ENCODE measurements at places on chromosomes 1 and 21.

GRCh38 chr1:153032677-153033308 is 1.8 kb downstream of the SPRR1B start:
- DNase-seq: no peak

- no peak for DNase-seq
Observed at GRCh38 chr1:8407652-8408051, 89.7 kb downstream of the SLC45A1 start.

DNA sequence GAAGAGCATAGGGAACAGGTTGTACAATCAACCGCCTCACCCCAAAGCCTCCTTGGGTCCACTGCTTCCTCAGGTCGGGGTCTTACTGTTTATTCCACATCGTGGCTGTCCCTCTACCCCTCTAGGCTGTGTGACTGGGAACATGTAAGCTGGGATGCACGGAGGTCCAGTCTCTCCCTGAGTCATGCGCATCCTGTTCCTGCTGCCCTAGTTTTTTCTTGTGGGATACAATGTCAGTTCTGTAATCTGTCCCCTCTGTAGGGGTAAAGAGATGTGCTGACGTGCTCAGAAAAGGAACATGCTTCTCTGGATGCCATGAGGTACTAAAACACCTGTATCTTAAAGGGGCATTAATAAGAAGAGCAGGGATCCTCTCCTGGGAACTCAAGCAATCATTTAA is 66.2 kb downstream of the SLC45A1 start:
- DNase-seq: no peak

GRCh38 chr1:51675177-51675780 is 58.4 kb downstream of the OSBPL9 start:
- no peak for DNase-seq

DNA sequence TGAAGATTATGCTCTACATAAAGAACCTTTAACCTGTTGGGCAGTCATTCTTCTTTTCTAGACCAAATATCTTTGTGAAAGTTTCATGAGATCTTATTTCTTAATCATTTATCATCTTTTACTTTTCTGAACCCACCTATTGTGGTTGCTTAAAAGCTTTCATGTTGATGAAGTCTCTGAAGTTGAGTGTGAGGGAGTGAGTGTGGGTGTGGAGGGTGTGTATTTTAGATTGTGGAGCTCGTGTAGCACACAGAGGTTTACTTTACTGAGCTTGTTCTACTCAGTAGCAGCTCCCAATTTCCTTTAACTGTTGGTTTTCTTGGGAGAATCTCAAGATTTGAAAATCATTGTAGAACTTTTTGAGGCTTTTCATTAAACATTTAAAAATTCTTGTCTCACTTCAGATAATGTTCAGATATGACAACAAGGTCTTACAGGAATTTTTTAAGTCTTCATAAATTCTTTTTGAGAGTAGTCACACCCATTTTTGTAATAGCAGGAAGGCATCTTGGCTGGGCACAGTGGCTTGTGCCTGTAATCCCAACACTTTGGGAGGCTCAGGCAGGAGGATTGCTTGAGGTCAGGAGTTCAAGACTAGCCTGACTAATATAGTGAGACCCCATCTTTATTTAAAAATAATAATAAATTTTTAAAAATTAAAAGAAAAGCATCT is 17.0 kb downstream of the SRRM1 start:
- no peak for DNase-seq

- DNase-seq: no peak
Observed at GRCh38 chr1:231684356-231685244, 58.0 kb downstream of the DISC1 start.

DNA sequence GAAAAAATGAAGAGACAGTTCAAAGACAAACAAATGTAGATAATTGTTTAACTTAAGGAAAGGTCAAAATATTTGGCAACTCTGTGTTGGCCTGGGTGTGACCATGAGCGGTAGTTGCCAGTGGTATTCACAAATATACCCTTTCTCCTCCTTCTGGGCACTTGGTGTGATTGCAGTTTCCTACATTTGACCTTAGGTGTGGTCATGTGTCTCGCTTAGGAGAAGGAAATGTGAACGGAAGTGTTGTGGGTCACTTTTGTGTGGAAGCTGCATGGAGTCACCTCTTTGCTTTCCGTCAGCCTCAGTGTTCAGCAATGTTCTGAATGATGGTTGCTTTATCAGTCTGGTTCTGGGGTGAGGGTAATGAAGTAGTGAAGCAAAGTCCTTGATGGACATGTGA is 3.4 kb upstream of the PCSK9 start:
- DNase-seq: no peak

DNA sequence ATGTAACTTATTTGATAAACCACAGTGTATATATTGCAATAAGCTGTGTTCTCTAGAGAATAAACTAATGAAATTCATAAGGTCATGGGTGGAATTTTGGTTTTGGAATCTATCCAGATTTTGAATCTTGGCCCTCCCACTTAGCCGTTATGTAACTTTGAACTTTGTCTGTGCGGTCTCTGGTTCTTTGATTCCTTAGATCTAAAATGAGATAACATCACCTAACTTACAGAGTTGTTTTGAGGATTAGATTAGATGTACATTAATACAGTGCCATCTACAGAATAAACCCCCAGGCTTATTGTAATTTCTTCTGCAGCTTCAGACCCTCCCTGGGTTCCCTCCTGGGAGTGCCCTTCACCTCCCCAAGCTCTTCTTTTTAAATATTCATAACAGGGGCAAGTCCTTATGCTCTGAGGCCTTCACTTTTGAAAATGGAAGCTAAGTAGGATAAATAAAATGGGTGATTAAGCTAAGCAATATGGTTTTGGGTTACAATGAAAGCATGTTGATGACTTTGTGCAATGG is 124.3 kb downstream of the ATG4C start:
- DNase-seq: no peak

- no peak for DNase-seq
Observed at GRCh38 chr1:63033211-63033610, 249.3 kb downstream of the ATG4C start.

- no peak for DNase-seq
Observed at GRCh38 chr1:41175546-41175945, 66.6 kb downstream of the SCMH1 start.

GRCh38 chr1:91696321-91696720 is 189.6 kb downstream of the TGFBR3 start:
- no peak for DNase-seq

- no peak for DNase-seq
Observed at GRCh38 chr1:93690921-93691789, 9.5 kb upstream of the BCAR3 start.

DNA sequence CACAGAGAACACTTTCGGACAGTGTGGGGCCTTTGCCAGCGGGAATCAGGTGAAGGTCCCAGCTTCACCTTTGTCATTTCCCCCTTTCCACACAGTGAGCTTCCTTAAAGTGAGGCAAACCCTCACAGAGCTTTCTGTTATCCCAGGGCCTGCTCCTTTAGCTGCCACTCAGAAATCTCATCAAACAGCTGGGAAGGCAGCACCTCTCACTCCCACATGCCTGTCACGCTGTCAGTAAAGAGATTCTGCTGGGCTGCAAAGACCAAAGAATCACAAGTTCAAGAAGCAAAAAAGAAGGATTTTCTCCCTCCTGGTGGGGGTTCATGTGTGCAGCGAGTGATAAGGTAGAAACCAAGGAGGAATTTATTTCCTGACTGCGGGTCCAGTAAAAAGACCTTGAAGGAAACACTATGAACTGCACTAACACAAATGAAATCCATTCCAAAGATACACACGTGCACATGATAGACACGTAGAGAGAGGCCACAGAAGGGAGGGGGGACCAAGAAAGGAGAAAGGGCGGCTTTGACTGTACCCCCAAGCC is 44.0 kb downstream of the HTR6 start:
- DNase-seq: no peak

DNA sequence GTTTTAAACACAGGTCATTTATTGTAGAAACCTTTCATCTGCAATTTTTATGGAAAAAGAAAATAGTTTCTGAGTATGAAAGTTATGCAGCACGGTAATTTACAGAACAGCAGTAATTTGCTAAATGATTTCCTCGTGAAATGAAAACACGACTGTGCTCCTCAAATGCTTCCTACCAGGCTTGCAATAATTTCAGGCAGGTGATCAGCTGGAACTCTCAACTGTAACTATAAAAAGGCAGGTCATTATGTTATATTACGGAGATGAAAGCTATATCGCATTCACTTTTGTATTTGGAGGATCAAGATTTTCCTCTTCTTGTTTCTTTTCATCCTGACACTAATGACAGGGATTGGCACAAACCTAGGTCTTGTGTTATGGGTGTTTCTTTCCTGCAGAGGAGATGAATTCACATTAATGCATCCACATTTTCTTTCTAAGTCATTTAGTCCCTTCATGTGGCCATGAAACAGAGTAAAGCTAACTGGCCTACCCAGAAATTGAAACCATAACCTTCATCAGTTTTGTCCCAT is 57.4 kb downstream of the SAMSN1 start:
- DNase-seq: no peak

GRCh38 chr1:187241971-187242370 is 413.2 kb downstream of the PLA2G4A start:
- DNase-seq: no peak
